Smooth muscle cell of the pulmonary artery (primary cell): ENCODE measurements at places on chromosomes 1 and 21. TPM values are rescaled to one million over a fixed set of nuclear protein-coding genes. Genes with fewer than 3 reads are reported as not detected.

The OR2L13 gene
- total RNA-seq = not detected in 2 replicates

The FTCD gene
- 0.56 and 0.65 TPM in 2 replicates for total RNA-seq

The SLC22A15 gene
- total RNA-seq = 4.9 and 5.0 TPM in 2 replicates

The OR2W3 gene
- total RNA-seq = not detected in 2 replicates

The TTC22 gene
- not detected in 2 replicates for total RNA-seq

The DNASE2B gene
- total RNA-seq = not detected in 2 replicates

The WNT4 gene
- total RNA-seq = not detected in 2 replicates

The BTG2 gene
- 14.7 and 22.3 TPM in 2 replicates for total RNA-seq

The FCGR3A gene
- not detected in 2 replicates for total RNA-seq

The LMOD1 gene
- 22.2 and 40.4 TPM in 2 replicates for total RNA-seq

The TMCO2 gene
- total RNA-seq = 0.20 TPM in 1 of 2 replicates, not detected in the other

The PTPRC gene
- 0.03 and 0.39 TPM in 2 replicates for total RNA-seq

The PPIAL4G gene
- total RNA-seq = not detected in 2 replicates

The AMPD1 gene
- total RNA-seq = not detected in 2 replicates

The HENMT1 gene
- 1.9 and 3.4 TPM in 2 replicates for total RNA-seq

The EIF3I gene
- 227 and 240 TPM in 2 replicates for total RNA-seq

The TNFAIP8L2 gene
- total RNA-seq = not detected in 2 replicates

The MROH9 gene
- total RNA-seq = 0.07 and 0.39 TPM in 2 replicates

The TDRD5 gene
- total RNA-seq = not detected in 2 replicates

The PRDX6 gene
- 161 and 215 TPM in 2 replicates for total RNA-seq

The CCDC24 gene
- total RNA-seq = 5.1 and 6.3 TPM in 2 replicates

The LCE3D gene
- not detected in 2 replicates for total RNA-seq

The SPRR2F gene
- total RNA-seq = not detected in 2 replicates

The GCSAML gene
- 0.13 TPM in 1 of 2 replicates, not detected in the other for total RNA-seq

The ALPL gene
- total RNA-seq = 0.36 and 2.1 TPM in 2 replicates

The LRRC52 gene
- not detected in 2 replicates for total RNA-seq

The IFNGR2 gene
- total RNA-seq = 58.0 and 70.3 TPM in 2 replicates

The CYP4B1 gene
- not detected in 2 replicates for total RNA-seq

The MX1 gene
- 3.1 and 6.6 TPM in 2 replicates for total RNA-seq

The TMEM269 gene
- 0.03 and 0.07 TPM in 2 replicates for total RNA-seq
